ENCODE measurements at places on chromosomes 5 and 9. TPM values are rescaled to one million over a fixed set of nuclear protein-coding genes. Genes with fewer than 3 reads are reported as not detected.
A peak's percentile ranks its signal among the peaks of the same experiment; 100 is the strongest.

DNA sequence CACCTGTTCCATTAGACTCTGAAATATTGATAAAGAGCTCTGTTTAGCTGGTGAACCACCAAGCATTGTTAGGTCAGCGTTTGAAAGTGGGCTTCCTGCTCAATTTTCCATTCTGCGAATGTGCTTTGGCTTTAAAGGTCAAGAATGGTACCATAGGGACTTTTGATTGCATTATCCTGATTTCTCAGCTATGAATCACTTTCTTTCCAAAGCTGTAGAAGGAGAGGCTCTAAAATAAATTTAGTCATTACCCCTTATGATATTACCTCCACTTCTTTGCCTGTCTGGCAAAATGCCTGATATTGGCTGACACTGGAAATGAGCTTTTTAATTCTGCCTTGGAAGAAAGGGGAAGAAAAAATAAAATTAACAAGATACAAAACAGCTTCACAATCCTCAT lies 237.2 kb upstream of the CTNND2 start:
- DNase-seq = no peak
- H3K4me3 ChIP-seq = no peak overlapping the region
- H3K27me3 ChIP-seq = no peaks in the 10 kb centered on the region
- no peaks in the 10 kb centered on the region for H3K36me3 ChIP-seq

- no peaks in the 10 kb centered on the region for H3K4me1 ChIP-seq
- no peak overlapping the region for H3K4me3 ChIP-seq
- H3K27me3 ChIP-seq = no peaks in the 10 kb centered on the region
- no peak for DNase-seq
- H3K27ac ChIP-seq = no peak overlapping the region
Observed at GRCh38 chr5:11150976-11151375, 389.9 kb upstream of the DAP start.

DNA sequence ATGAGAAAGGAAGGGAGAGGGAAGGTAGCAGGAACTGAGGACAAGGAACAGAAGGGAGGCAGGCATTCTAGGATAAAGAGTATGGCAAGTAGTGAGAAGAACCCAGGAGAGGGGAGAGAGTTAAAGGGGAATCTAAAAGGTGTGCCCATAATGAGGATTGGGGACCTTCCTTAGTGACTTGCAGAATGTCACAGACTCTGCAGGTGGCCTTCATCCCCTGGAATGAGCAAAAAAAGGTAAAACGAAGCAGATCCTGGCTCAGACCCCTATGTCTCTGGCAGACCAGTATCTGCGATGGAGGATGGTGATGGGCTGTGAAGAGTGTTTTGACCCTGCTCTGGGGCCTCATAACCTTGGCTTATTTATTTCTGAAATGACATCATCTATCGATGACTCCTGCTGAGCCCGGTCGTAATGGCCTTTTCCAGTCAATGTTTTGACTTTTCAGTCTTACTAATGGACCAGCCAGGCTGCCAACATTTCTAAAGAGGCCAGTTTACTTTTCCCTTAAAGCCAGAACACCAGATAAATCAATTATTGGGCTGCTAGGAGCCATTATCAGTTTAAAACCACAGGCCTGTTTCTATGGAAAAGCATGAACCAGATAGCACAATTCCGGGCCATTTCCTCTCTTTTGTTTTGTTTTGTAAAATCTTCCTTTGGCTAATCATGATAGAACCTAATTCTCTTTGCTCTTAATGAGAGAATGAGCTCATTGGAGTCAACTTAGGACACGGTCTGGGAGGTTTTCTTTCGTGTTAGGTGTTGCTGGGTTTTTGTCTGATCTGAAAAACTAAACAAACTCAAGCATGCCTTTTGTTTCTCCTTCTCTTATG lies 3.1 kb downstream of the TMOD1 start:
- H3K4me1 ChIP-seq = peaks cover 8% of the 10 kb centered on the region
- peaks cover 13% of the 10 kb centered on the region for H3K27me3 ChIP-seq
- no peak overlapping the region for H3K4me3 ChIP-seq
- peak overlapping the region; percentile 45 for H3K27ac ChIP-seq

DNA sequence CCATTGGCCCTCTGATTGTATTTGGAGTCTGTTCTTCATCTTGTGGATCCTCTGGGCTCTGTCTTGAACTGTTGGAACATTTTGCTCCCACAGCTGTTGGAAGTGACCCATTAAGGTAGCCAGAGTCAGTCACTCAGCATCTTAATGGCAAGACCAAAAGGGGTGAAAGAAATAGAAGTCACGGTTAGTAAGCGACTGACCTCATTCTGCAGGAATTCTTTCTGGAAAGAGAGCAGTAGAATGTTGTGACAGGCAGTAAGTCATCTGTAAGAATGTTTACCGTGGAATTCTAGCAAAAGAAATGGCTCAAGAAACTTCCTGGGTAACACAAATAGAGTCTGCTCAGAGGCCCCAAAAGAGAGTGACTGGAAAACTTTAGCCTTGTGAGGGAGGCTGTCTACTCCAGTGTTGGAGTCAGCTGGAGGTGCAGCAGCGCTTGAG lies 28.6 kb upstream of the TNC start:
- no peaks in the 10 kb centered on the region for H3K27me3 ChIP-seq
- no peak overlapping the region for H3K4me3 ChIP-seq
- no peak overlapping the region for H3K27ac ChIP-seq

DNA sequence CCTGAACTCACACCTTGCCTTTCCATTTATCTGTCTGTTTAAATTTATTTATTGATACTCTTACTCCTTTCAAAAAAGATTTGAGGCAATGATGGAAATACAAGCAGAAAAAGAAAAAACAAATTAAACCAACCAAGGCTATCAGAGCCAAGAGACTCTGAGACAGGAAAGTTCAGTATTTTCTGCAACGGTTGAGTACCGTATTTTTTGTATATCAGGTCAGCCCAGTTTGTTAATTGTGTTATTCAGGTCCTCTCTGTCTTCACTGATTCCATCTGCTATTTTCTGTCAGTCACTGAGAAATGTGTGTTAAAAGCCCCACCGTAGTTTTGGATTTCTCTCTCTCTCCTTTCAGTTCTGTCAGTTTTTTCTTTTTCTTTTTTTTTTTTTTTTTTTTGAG lies 134.5 kb upstream of the SMIM23 start:
- H3K27me3 ChIP-seq = no peaks in the 10 kb centered on the region
- no peak for DNase-seq
- no peaks in the 10 kb centered on the region for H3K36me3 ChIP-seq
- H3K4me3 ChIP-seq = no peak overlapping the region
- H3K4me1 ChIP-seq = no peaks in the 10 kb centered on the region

- no peaks in the 10 kb centered on the region for H3K27me3 ChIP-seq
- no peak overlapping the region for H3K27ac ChIP-seq
- no peaks in the 10 kb centered on the region for H3K4me1 ChIP-seq
- no peak overlapping the region for H3K4me3 ChIP-seq
Observed at GRCh38 chr9:115759426-115759825, 394.2 kb upstream of the PAPPA start.

DNA sequence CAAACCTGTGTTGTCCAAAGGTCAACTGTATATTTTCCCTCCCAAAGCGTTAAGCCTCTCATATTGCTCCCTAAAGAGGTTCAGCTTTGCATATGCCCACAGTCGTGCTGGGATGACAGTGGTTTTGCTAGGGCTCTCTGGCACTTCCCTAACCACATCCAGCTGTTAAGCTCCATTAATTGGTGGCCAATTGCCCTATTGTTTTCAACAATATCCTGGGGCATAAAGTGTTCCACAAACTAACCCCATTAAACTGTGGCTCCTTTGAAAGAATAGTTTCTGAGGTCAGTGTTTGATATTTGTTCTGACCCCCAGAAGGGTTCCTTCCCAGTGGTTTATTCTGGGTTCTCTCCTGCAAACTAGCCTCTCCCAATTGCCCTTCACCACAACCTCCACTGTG lies 194.5 kb downstream of the HSD17B3 start:
- H3K27ac ChIP-seq = no peak overlapping the region
- H3K27me3 ChIP-seq = no peaks in the 10 kb centered on the region
- no peaks in the 10 kb centered on the region for H3K36me3 ChIP-seq

- no peak overlapping the region for H3K27ac ChIP-seq
- no peaks in the 10 kb centered on the region for H3K27me3 ChIP-seq
- DNase-seq = no peak
- H3K36me3 ChIP-seq = no peaks in the 10 kb centered on the region
- H3K4me3 ChIP-seq = no peak overlapping the region
- no peaks in the 10 kb centered on the region for H3K4me1 ChIP-seq
Observed at GRCh38 chr5:20536341-20536740, 548.3 kb upstream of the CDH18 start.

- H3K27ac ChIP-seq = no peak overlapping the region
- H3K4me1 ChIP-seq = peaks cover 10% of the 10 kb centered on the region
- no peak overlapping the region for H3K4me3 ChIP-seq
- peaks cover 3% of the 10 kb centered on the region for H3K36me3 ChIP-seq
Observed at GRCh38 chr5:34022121-34022705, 14.4 kb upstream of the AMACR start.

DNA sequence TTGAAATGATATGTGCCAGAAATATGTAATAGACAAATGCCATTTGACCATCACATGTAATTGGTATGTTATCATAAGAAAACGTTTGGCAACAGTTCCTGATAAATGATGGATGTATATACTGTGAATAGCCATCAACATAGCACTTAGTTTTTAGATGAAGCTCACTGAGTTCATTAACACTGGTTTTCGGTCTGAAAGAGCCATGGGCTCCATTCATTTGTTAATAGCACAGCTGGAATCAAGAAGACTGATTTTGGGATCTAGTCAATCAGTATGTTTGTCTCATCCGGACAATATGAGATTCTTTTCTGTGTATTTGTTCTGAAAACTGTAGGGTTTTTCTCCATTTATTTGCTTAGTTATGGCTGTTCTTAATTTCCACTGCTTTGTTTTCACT lies 413.5 kb upstream of the CLINT1 start:
- no peaks in the 10 kb centered on the region for H3K36me3 ChIP-seq
- no peak for DNase-seq
- H3K27ac ChIP-seq = no peak overlapping the region

DNA sequence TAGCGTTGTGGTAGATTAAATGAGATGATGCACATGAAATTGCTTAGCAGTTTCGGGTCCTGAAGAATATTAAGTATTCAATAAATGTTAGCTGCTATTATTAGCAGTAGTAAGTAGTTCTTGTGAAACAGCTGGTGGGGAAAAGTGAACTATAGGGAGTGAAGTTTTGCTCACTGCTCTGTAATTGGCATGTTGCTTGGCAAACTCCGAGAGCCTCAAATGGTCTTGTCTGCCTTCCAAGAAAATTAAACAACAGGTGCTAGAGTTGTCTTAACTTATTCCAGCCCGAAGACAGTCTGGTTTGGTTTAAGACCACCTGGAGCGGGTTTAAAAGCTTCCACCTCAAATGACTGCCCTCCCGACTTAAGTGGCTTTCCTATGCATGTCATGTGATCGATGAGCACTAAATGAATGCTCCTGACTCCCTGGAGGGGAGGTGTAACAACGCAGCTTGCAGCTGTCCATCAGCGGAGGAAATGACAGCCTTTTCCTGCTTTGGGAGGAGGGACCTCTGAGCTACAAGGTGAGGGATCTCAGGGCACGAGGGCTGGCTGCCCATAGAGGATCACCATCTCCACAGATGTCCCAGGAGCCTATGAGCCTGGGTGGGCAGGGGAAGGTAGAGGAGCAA lies 202.9 kb upstream of the PANK3 start:
- no peak overlapping the region for H3K27ac ChIP-seq
- no peak overlapping the region for H3K4me3 ChIP-seq
- no peak for DNase-seq
- H3K36me3 ChIP-seq = no peaks in the 10 kb centered on the region

DNA sequence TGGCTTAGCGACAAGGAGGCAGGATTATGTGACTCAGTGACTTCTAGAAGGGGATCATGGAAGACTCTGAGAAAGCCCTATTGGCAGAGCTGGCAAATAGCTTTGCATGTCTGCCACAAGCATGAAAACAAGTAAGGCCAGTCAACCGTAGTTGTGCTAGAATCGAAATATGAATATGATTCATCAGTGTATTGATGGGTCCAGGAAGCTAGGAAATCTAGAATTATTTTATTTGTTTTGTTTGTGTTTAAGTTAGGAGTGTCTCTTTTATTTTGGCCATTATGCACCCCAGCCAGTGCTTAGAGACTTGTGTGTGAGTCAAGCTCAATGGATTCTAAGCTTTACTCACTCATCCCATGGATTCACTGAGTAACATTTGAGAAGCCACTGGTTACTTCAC lies 3.8 kb upstream of the ITGA2 start:
- H3K27me3 ChIP-seq = no peaks in the 10 kb centered on the region
- DNase-seq = no peak
- H3K4me3 ChIP-seq = no peak overlapping the region
- peaks cover 6% of the 10 kb centered on the region for H3K4me1 ChIP-seq

GRCh38 chr5:3875144-3875543 lies 279.5 kb downstream of the IRX1 start:
- H3K27ac ChIP-seq = no peak overlapping the region
- no peaks in the 10 kb centered on the region for H3K27me3 ChIP-seq
- H3K36me3 ChIP-seq = no peaks in the 10 kb centered on the region

- no peaks in the 10 kb centered on the region for H3K36me3 ChIP-seq
- no peak overlapping the region for H3K4me3 ChIP-seq
- H3K27ac ChIP-seq = no peak overlapping the region
Observed at GRCh38 chr5:126527892-126528291, 67.1 kb downstream of the ALDH7A1 start.

- no peak overlapping the region for H3K27ac ChIP-seq
- H3K36me3 ChIP-seq = no peaks in the 10 kb centered on the region
- no peaks in the 10 kb centered on the region for H3K4me1 ChIP-seq
- DNase-seq = no peak
Observed at GRCh38 chr5:83709973-83710372, 10.7 kb downstream of the HAPLN1 start.

DNA sequence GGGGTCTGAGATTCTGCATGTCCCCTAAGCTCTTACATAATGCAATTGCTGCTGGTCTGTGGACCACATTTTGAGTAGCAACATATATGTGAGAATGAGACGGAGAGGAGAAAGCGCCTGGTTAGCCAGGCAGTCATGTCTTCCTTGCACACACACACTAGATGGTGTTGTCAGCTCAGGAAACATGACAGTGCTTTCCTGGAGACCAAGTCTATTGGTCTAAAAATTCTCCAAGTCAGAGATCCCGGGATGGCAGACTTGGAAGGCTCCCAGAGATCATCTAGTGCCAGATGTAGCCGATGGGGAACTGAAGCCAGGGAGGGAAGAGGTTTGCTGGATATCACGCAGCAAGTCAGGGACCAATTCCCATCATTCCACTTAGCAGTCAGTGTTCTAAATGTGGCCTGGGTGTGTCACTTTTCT lies 53.4 kb downstream of the GALNT12 start:
- DNase-seq = no peak
- H3K4me1 ChIP-seq = no peaks in the 10 kb centered on the region
- H3K27me3 ChIP-seq = no peaks in the 10 kb centered on the region

- no peaks in the 10 kb centered on the region for H3K4me1 ChIP-seq
- DNase-seq = no peak
- no peaks in the 10 kb centered on the region for H3K36me3 ChIP-seq
- no peaks in the 10 kb centered on the region for H3K27me3 ChIP-seq
Observed at GRCh38 chr5:88474574-88474973, 205.9 kb upstream of the TMEM161B start.

RGMB gene
- 5.2 TPM for total RNA-seq

HAPLN1 gene
- total RNA-seq = not detected

FAM53C gene
- 32.2 TPM for total RNA-seq
